ENCODE measurements at places on chromosomes 11 and 22.

- DNase-seq, result no peak
These were observed 12.5 kb downstream of the OTOG start for GRCh38 chr11:17559341-17560087.

- no peak for DNase-seq
These were observed 123.3 kb upstream of the B3GAT1 start for GRCh38 chr11:134535029-134536025.

GRCh38 chr22:50243685-50244419, 971 bp downstream of the TUBGCP6 start:
- DNase-seq, result no peak

DNA sequence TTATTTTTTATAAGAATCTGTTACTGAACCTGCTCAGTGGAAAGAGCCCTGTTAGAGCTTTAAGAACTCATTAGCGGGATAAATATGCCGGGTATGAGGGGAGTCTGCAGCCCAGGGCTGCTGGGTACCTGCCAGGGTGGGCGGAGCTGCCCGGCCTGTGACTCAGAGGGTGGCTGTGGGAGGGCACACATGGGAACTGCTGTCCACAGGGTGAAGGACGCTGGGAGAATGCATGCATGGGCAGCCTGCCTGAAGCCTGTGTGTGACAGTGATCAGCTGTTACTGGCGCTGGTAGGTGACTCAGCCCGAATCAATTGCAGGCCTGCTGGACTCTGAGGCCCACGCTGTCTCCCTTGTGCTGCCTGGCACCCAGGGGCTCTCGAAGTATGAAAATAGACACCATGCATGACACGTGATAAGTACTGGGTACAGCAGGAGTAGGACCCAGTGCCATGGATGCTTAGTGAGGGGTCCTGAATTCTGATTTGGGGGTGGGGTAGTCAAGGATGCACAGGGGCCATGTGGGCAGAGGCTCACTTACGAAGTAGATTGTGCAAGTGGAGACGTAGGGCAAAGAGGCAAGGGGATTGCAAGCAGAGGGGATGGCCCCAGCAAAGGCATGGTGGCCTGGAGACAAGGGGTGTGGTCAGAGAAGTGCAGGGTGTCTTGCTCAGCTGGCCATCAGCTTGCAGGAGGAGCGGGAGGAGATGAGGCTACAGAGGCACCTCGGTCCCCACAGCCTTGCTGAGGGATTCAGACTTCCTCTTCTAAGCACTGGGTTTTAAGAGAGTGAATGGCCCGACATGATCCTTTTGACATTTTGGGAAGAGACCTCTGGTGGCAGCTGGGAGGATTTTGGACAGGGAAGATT, 36.5 kb downstream of the GRIK4 start:
- DNase-seq, result peak; percentile 94

- DNase-seq, result no peak
These were observed 20.1 kb downstream of the TMPRSS13 start for GRCh38 chr11:117908959-117909610.

DNA sequence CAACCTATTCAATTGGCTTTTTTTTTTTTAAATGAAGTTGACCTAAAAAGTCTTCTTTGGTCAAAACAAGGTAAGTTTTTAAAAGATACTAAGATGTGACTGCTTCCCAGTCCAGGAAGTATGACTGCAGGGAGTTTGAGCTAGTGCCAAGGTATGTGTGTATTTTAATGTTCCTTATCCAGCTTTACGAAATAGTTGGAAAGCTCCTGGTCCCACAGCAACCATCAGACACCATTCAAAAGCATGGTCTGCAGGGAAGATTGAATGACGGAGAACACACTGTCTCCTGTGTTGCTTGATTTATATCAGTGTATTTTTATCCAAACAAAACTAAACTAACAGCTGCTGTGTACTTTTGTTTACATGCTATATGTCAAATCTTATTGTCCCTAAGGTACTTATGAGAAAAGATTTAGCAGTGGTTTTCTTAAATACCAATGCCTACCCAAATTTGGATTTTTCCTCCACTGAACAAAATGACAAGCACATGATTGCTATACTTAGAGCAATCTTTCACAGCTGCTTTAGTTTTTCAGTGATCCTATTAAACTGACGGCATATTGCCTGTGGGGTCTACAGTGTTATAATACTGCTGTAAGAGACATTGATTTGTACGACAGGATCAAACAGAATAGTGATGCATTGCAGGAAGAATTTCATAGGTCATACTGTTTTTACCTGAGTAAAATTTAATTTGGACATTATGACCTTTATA, 122.9 kb downstream of the DCDC1 start:
- no peak for DNase-seq

GRCh38 chr22:19844377-19845053, 10.2 kb downstream of the GNB1L start:
- DNase-seq, result peak; percentile 45

DNA sequence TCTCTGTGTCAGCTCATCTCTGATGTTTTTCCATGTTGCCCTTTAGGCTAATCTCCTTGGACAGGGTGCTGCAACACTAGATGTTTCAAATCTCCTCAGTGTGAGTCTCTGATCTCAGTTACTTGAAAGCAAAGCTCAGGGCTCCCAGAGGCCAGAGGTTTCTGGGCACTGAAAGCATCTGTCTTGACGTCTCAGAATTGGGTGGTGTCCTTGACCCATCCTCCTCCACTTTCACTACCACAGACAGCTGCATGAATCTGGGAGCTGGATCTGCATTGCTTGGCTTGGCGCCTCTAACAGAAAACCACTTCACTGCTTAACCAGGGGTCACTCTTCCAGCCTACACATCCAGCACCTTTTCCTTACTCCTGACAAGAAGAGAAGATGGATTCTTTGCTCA, 399.4 kb downstream of the NXPE2 start:
- DNase-seq, result no peak

- DNase-seq, result no peak
These were observed 109.0 kb downstream of the SIK3 start for GRCh38 chr11:116989184-116989583.

DNA sequence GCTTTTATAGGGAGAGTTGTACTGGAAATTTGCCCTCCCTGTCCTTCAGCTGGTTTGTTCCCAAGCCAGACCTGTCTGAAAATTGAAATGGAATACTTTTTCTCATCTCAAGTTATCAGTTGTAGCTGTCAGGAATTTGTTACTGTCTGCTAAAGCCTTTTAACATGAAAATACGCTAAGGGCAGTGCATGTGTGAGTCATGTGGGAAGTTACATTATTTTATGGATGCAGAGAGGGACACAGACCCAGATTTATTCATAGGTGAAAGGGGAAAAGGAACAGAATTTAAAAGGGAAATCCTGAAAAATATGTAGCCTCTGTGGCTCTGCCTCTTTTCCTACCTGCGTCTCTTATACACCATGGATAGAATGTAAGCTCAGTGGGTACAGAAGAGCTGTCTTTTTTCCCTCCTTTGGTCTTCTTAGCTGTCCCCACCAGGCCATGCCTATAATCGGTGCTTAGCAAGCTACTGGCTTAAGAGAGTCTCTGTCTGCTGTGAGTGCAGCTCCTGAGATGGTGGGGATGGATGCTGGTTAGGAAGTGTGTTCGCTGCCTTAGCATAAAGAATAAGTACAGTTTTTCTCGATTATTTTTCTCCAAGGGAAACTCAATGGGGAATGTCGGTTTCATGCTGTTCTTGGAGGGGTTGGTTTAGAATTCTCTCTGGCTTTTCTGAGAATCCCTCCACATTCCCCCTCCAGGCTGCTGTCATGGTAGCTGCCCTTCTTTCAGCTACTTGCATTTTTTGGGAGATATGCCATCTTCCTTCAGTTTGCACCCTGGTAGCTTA, 166.8 kb downstream of the TEAD1 start:
- no peak for DNase-seq

- no peak for DNase-seq
These were observed 78.8 kb downstream of the FEZ1 start for GRCh38 chr11:125416981-125417935.

GRCh38 chr11:79708319-79708932, 267.6 kb upstream of the TENM4 start:
- DNase-seq, result peak; percentile 32

GRCh38 chr22:46085828-46086576, 64.3 kb upstream of the PPARA start:
- DNase-seq, result peak; percentile 69

DNA sequence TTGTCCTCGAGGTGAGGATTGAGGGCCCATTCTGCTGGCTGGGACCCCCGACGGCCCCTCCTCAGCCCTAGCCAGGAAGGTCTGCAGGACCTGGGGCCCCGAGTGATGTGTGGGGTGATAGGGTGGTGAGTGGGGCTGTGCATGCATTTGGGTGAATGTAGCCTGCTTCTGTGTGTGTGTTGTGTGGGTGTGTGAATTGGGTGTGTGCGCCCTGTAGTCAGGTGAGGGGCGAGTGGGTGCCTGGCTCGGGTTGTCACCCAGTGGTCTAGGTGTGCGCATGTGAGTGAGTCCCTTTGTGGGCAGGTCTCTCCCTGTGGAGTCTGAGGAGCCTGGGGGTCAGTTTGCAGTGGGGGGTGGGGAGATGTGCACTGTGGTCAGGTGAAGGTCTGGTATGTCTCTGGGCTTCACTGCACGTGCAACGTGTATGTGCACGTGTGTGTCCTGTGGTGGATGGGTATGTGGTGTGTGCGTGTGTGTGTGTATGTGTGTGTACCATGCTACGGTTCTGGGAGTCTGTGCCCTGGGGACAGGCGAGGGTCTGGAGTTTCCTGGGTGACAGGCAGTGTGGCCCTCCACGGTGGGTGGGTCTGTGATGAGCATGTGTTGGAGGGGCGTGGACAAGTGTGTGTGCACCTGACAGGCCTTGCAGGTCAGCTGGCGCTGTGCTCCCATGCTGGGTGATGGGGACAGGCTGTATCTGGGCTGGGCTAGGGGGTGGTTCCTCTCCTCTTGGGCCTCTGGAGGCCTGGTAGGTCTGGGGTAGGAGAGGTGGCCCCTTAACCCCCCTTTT, 1.0 kb downstream of the TMEM151A start:
- no peak for DNase-seq

- no peak for DNase-seq
These were observed 90.9 kb downstream of the APIP start for GRCh38 chr11:34825315-34825669.

GRCh38 chr22:19648419-19648929, 65.8 kb upstream of the SEPTIN5 start:
- peak; percentile 11 for DNase-seq

GRCh38 chr11:66874232-66874631, 17.4 kb downstream of the LRFN4 start:
- DNase-seq, result no peak

DNA sequence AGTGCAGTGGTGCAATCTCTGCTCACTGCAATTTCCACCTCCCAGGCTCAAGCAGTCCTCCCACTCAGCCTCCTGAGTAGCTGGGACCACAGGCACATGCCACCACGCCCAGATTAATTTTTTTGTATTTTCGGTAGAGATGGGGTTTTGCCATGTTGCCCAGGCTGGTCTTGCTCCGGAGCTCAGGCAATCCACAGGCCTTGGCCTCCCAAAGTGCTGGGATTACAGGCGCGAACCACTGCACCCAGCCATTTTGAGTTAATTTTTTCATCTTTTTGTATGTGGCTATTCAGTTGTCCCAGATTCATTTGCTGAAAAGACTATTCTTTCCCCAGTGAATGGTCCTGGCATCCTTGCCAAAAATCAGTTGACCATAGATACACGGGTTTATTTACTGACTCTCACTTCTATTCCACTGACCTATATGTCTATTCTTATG, 63.6 kb downstream of the MAPK1 start:
- no peak for DNase-seq

- no peak for DNase-seq
These were observed 149.0 kb downstream of the SPON1 start for GRCh38 chr11:14111496-14111895.

DNA sequence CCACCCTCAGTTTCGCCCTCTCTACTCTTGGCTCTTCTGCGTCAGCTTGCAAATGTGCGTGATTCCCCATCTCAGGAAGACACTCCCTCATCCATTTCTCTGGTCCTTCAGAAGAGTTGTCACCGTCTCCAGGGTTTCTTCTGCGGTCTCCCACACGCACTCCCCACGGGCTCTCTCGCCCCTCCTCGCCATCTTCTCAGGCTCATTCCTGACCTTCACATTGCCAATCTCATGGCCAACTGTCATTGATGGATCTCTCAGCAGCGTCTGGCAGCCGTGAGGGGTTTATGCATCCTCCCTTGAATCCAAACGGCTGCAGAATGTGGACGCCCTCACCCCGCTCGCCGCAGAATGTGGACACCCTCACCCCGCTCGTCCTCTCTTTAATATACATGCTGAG, 10.5 kb downstream of the SYNGR1 start:
- DNase-seq, result no peak

GRCh38 chr11:70072461-70072860, 5.7 kb upstream of the ANO1 start:
- no peak for DNase-seq

DNA sequence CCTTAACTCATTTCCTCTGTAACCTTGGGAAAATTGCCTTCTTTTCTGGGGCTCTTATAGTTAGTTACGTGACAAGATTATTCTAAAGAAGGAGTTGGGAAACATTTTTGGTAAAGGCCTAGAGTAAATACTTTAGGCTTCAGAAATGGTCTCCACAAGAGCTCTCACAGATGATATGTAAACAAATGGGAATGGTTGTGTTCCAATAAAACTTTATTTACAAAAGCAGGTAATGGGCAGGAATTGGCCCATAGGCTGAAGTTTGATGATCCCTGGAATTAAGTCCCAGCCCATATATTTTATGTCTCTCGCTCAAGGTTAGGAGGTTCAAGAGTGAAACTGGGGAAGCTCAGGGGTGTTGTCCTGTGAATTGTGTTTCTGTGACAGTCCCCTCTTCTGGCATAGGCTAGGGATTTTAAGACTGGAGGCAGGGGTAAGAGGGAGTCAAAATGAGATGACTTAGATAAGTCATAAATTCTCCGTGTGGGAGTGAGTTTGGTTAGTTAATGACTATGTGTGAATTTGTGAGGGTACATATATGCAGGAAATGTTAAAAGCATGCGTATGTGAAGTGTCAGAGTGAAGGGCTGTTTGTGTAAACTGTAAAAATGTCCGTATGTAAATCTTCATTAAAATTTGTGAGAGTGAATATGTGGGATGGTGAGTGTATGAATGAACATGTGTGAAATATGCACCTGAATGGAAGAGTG, 7.4 kb upstream of the OR52B4 start:
- no peak for DNase-seq

- no peak for DNase-seq
These were observed 114.5 kb upstream of the MTNR1B start for GRCh38 chr11:92854952-92855351.

DNA sequence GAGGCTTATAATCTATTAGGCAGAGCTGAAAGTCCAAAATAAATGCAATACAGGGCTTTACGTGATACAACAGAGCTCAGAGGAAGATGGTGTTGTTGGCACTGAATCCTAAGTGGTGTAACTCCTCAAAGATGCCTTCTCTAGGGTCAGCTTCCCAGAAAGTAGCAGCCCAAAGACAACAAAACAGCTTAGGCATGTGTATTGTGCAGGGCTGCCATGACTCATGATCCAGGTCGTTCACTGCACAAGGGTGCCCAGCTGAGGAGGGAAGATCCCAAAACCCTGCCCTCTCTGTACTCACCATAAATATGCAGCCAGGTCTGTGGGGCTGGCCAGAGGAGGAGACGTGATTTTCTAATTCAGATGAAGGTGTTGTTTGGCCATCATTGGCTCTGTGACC, 59.4 kb upstream of the NNMT start:
- peak; percentile 89 for DNase-seq

All from cardiac fibroblast (primary cell).